ENCODE measurements at places on chromosomes 2 and 18.

DNA sequence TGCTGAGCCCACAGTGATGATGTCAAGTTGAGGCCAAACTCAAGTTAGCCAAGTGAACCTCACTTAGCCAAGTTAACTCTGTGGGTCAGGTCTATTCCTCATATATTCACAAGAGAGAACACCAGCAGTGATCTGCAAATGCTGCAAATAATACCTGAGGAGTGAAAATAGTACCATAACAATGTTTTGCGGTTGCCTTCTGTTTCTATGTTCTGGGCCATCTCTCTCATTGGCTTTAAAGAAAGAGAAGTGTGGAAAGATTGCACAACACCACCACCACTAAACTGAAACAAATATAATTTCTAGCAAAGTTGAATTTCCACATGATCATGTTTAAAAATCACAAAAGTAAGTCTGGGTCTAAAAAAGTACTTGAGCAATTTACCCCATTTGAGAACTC, 211.1 kb upstream of the GALNT5 start:
- no peak for DNase-seq

GRCh38 chr2:212727751-212728150, 189.1 kb upstream of the ERBB4 start:
- no peak for DNase-seq

- DNase-seq, result no peak
These were observed 55.1 kb downstream of the SP100 start for GRCh38 chr2:230471074-230471473.

- DNase-seq, result no peak
These were observed 38.1 kb upstream of the LCLAT1 start for GRCh38 chr2:30408961-30409387.

All from activated naive CD4-positive, alpha-beta T cell treated with anti-CD3 and anti-CD28 coated beads, Interleukin-2, amount 50 U/mL, for 72 hours (primary cell).